ENCODE measurements at places on chromosomes 13 and 19. TPM values are rescaled to one million over a fixed set of nuclear protein-coding genes. Genes with fewer than 3 reads are reported as not detected.

- DNase-seq = peak; percentile 17
Observed at GRCh38 chr13:25881971-25882451, 169.8 kb downstream of the SHISA2 start.

GRCh38 chr13:94313321-94313910 is 166.1 kb downstream of the DCT start:
- peak; percentile 50 for DNase-seq

- peak; percentile 98 for DNase-seq
Observed at GRCh38 chr13:32586080-32586900, at the start of gene PDS5B. Gene PDS5B, plus strand, starts transcription at chr13:32586452. Its CDS starts 62,321 bp downstream, at chr13:32648773.

DNA sequence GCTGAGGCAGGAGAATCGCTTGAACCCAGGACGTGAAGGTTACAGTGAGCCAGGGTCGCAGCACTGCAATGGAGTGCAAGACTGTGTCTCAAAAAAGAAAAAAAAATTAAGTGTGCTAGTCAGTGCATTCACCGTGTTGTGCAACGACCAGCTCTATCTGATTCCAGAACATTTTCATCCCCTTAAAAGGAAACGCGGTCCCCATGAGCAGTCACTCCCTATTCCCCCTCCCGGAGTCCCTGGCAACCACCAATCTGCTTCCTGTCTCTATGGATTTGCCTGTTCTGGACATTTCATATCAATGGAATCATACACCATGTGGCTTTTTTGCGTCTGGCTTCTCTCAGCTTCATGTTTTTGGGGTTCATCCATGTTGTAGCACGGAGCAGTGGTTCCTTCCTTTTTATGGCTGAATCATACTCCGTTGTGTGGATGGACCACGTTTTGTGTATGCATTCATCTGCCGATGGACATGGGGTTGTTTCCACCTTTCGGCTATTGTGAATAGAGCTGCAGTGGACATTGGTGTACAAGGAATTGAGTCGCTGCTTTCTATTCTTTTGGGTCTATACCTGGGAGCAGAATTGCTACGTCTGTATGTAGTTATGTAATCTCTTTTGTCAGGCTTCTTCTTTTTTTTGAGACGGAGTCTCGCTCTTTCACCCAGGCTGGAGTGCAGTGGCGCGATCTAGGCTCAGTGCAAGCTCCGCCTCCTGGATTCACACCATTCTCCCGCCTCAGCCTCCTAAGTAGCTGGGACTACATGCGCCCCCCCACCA is 19.8 kb downstream of the MYO9B start:
- DNase-seq = peak; percentile 82

GRCh38 chr13:103625194-103625593 is 559.0 kb upstream of the SLC10A2 start:
- no peak for DNase-seq

- DNase-seq = no peak
Observed at GRCh38 chr19:17357724-17358123, 19.4 kb downstream of the PLVAP start.

DNA sequence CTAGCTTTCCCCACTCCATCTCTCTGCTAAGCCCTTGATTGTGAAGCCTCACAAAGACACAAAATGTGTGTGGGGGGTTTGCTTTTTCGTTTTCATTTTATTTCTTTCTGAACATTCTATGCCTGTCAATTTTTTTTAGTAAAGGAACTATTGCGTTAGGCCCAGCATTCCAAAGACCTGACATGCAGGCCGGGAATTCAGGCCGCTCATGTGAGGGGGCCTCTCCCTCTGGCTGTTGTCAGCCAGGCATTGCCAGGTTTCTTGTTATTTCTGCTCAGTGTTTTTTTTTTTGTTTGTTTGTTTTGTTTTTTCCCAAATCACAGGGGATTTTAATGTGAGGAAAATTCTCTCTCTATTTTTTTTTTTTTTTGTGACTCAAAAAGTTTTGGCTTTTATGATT is 10.3 kb upstream of the MEDAG start:
- DNase-seq = peak; percentile 87

- DNase-seq = peak; percentile 36
Observed at GRCh38 chr13:48318821-48319511, 15.4 kb downstream of the RB1 start.

DNA sequence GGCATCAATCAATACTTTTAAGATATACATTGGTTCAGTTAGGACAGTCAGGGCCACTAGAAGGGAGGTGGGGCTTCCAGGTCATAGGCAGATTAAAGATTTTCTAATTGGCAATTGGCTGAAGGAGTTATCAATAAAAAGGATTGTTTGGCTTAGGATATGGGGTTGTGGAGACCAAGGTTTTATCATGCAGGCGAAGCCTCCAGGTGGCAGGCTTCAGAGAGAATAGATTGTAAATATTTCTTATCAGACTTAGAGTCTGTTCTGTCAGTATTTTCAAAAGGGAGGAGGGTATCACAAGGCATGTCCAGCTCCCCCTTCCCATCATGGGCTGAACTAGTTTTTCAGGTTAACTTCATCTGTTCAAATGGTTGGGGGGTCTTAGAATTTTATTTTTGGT is 77.4 kb upstream of the FARP1 start:
- no peak for DNase-seq

GRCh38 chr19:49364083-49364737 is 533 bp downstream of the DKKL1 start:
- no peak for DNase-seq

- DNase-seq = no peak
Observed at GRCh38 chr19:3433313-3433712, 47.0 kb downstream of the SMIM24 start.

DNA sequence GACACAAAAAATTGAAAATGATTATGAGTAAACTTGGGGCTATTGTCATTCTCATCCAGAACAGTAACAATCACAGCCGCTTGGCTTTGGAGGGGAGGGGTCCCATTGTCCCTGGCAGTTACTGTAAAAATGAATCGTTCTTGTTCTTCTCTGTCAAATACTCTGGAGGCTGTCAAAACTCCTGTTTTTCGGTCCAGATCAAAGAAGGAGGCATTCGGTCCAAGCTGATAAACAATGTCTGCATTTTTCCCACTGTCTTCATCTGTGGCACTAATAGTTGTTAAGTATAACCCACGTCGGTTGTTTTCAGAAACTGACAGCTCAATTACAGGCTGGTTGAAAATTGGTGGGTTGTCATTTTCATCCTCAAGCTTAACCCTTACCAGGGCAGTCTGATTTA is 3.4 kb downstream of the PCDH9 start:
- no peak for DNase-seq

GRCh38 chr13:64819081-64819480 is 2411.1 kb downstream of the PCDH9 start:
- no peak for DNase-seq

- DNase-seq = no peak
Observed at GRCh38 chr13:42660333-42660965, 86.5 kb downstream of the TNFSF11 start.

DNA sequence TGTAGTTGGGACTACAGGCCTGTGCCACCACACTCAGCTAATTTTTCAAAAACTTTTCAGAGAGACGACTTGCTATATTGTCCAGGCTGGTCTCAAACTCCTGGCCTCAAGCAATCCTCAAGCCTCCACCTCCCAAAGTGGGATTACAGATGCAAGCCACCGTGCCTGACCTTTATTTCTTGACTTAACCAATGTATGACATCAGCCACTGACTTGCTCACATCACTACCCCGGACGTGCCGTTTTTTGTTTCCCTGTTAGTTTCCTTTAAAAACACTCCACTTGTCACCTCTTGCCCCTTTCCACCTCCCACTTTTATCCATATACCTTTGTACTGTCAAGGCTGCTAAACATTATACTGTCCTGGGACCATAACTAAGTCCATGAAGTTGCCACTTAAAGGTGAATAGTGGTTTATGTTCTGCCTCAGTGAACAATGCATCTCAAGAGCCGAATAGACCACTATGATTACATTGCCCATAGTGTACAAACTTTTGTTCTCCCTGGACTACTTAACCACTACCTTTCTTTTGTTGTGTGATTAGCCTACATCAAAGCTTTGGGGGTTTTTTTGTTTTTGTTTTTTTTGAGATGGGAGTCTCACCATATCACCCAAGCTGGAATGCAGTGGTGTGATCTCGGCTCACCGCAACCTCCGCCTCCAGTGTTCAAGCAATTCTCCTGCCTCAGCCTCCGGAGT is 2.3 kb upstream of the EPHX3 start:
- no peak for DNase-seq

DNA sequence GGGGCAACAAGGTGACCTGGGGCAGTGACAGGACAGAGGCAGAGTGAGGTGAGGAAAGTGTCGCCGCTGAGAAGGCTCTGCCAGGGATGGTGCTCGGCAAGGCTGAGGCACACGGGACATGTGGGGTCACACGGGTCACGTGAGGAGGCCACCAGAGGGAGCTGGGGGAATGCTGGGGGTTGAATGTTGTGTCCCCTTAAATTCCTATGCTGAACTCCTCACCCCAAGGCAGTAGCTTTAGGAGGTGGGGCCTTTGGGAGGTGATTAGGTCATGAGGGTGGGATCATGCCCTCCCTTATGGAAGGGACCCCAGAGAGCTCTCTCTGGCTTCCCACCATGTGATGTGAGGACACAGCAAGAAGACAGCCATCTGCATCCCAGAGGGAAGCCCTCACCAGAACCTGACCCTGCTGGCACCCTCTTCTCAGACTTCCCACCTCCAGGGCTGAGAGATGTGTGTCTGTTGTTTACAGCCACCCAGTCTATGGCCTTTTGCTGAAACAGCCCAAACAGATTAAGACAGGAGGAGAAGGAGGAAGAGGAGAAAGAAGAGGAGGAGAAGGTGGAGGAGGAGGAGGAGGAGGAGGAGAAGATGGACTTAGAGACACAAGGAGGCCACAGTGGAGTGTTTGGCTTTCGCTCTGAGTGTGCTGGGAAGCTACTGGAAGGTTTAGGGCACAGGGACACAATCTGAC is 35.4 kb downstream of the RFX2 start:
- DNase-seq = no peak

GRCh38 chr19:45872095-45872919 is 8.2 kb downstream of the FOXA3 start:
- DNase-seq = no peak

GRCh38 chr19:38974624-38975213 is 823 bp downstream of the FBXO17 start:
- DNase-seq = peak; percentile 35

- DNase-seq = no peak
Observed at GRCh38 chr13:30178976-30179375, 128.4 kb downstream of the KATNAL1 start.

DNA sequence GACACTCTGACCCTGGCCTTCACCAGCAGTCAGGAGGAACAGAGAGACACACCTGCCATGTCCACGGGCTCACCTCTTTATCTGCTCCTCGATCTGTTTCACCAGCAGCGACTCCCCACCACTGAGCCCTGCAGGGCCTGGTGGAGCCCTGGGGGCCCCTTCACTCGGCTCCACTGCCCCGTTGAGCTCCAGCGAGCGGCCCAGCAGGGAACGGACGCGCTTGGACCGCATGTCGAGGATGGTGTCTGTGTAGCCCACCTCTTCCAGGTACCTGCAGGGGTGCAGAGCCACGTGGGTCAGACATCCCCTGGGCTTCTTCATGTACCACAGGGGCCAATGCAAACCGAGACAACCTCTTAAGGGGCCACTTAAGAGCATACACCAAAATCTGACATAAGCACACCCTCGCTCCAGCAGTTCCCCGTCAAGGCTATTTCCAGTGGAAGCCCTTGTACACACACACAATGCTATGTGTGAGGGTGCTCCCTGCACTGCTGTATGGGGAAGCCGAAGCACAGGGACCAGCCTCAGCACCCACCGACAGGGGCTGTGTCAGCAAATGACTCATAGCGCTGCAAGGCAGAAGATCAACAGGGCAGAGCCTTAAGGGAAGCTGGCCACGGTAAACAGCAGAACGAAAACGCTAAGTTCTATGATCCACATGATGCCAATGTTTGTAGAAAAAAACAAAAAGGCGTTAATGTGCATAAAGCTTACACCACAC is 12.7 kb upstream of the FKRP start:
- DNase-seq = peak; percentile 46

GRCh38 chr13:40558656-40559055 is 107.8 kb downstream of the FOXO1 start:
- DNase-seq = peak; percentile 27

The CNN1 gene
- 1,035 TPM for total RNA-seq

The SIGLECL1 gene
- total RNA-seq = not detected

The PABPC3 gene
- 0.24 TPM for total RNA-seq

The ATXN8OS gene
- 2.6 TPM for total RNA-seq

The ERICH6B gene
- total RNA-seq = not detected
